ENCODE measurements at places on chromosomes 12 and 14. TPM values are rescaled to one million over a fixed set of nuclear protein-coding genes. Genes with fewer than 3 reads are reported as not detected.

DNA sequence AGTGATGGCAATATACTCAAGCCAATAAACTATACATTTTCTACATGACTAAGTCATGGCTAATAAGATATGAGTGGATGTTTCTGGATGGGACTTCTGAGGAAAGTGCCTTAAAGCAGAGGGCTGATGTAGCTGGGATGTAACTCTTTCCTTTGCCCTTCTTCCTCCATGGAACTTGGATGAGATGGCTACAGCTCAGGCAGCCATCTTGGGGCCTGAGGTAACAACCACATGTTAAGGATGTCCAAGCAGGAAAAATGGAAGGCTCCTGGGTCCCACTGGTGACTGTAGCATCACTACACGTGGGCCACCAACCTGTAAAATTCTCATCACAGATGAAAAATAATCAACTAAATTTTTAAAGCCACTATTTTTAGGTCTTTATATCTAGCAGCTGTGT is 54.4 kb upstream of the GRIP1 start:
- DNase-seq = no peak

The CCND2 gene
- total RNA-seq = 6.1 TPM

GRCh38 chr12:110821917-110822316 is 24.9 kb upstream of the CCDC63 start:
- DNase-seq = no peak

- no peak for DNase-seq
These were observed 36.3 kb downstream of the BEST3 start for GRCh38 chr12:69662764-69663163.

GRCh38 chr12:79424109-79424721 is 266.5 kb downstream of the PAWR start:
- peak; percentile 85 for DNase-seq

- no peak for DNase-seq
These were observed 48.7 kb upstream of the PLXNC1 start for GRCh38 chr12:94099632-94100031.

GRCh38 chr14:67060546-67060945 is 128.7 kb upstream of the GARIN2 start:
- DNase-seq = no peak

DNA sequence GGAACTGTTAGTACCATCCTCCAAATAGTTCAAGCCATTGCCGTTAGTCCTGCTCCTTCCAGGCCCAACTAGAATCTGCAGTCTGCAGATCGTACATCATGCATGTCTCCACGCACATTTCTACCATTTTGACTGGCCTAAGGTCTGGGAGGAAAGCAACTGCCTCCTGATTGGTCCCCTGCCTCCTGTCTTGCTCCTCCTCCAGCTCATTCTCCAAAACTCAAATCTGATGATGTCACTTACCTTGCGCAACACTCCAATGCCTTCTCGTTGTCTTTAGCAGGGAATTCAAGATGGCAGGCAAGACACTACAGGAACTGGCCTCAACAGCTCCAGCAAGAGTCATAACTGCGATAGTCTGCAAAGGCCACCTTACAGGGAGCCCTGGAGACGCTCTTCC is 9.7 kb upstream of the HCAR1 start:
- DNase-seq = no peak

The MEG3 gene
- 0.86 TPM for total RNA-seq

DNA sequence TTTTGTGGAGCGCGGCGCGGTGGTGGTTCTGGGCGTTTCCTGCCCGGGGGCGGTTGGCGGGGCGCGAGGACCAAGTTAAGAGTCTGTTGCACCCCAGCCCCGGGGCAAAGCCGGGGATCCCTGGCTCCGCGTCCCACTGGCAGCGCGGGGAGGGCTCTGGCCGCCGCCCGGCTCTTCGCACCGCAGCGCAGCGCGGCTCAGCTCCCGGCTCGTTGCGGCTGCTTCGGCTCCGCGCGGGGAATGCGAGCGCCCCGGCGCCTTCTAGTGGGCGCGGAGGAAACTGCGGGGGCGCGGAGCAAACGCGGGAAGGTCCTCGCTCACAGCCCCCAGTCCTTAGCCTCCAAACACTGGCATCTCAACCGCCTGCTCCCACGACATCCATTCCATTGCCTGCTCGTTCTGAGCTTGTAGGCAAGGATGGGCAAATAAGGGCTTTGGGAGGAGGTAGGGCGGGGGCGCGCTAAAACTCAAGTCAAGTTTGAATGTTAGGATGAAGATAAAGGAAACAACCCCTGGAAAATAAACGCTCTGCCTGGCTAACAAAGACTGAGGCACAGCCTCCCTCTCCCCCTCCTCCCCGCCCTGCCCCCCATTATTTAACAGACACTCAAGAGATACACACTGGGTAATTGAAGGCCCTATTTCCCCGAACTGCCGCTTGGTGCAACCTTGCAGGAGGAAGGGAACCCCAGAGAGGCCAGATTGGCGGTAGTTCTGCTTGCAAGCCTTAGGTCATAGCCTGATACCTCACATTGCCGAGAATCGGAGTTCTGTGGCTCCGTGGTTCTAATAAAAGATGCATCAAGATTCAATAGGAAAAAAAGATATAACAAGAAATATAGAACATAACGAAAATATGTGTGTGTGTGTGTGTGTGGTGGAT is at the start of gene B4GALNT1:
TSS of gene B4GALNT1 (minus strand) at position 244 of the 883 bp plus-strand sequence. CDS start 1,069 bp downstream, outside the sequence.
- DNase-seq = no peak

- DNase-seq = no peak
These were observed 832 bp upstream of the SYT1 start for GRCh38 chr12:78863482-78864402.

Measured in pulmonary artery endothelial cell (primary cell).